ENCODE measurements at places on chromosomes 5 and 9.
A peak's percentile ranks its signal among the peaks of the same experiment; 100 is the strongest.

DNA sequence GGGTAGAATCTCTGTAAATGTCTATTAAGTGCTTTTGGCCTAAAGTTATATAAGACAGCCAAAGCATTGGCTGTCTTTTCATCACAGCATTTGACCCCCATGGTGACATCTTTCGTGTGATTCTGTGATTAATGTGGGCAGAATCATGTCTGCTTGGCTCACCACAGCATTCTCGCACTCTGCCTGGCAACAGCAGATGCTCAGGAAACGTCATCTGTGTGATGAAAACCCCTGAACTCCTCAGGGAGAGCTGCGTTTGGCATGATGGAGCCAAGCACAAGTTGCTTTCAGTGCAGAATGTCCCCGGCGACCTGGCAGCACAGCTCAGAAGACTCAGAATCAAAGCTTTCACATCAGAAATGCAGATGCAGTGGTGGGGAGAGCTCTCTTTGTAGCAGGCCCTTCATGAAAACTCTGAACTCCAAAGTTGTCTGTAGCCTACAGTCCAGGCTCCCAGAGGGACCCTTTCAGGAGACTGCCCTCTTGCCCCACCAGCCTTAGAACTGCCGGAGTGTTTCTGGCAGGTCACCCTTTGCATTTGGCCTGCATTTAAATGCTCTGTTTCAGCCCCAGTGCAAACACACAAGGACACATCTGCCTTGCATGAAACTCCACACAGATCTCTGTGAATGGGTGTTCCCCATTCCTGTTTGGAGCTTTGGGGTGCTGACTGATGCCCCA, 155.6 kb upstream of the PANK3 start:
- no peak for DNase-seq

DNA sequence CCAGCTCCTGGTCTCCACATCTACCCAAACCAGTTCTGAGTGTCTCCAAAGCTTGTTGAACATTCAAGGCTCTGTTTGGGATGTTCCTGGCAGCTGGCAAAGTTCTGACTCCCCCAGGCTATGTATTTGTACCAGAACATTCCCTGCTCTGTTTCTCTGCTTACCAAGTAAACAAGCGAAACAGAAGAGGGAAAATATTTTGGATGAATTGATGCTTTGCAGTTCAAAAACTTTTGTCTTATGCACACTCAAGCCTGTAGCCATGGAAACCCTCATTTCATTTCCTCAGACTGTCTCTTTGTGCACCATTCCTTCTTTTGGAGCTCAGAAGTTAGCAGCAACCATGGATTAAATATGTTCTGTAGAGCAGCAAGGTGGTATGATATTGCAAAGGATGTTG, 145.8 kb downstream of the ACTL7B start:
- DNase-seq = no peak

DNA sequence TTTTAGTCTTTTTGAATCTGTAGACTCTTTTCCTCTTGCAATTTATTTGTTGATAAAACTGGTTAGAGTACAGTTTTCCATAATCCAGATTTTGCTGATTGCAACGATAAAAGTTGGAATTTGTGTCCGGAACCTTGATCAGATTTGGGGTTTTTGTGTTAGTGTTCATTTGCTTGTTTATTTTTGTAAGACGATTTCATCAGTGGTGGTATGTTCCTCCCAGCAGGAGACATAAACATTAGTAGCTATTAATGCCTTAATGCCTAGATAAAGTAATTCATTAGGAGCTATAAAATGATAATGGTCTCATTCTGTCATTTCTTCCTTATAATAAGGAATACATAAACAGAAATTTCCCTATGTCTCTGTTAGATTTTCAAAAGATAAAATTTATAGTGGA, 21.3 kb downstream of the RPS6 start:
- DNase-seq = no peak

DNA sequence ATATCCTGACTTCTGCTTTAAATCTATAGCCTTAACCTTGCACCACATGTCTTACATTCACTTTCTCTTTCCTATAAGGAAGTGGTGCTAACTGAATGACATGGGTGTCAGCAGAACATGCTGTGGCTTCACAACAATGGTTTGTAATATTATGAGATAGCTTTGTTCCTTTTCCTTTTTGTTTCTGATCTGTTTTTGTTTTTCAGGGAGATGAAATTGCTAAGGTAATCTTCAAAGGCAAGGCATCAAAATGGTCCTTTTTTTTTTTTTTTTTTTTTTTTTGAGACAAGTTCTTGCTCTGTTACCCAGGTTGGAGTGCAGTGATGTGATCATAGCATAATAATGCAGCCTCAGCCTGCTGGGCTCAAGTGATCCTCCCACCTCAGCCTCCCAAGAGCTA, 53.6 kb upstream of the RANBP6 start:
- DNase-seq = no peak

DNA sequence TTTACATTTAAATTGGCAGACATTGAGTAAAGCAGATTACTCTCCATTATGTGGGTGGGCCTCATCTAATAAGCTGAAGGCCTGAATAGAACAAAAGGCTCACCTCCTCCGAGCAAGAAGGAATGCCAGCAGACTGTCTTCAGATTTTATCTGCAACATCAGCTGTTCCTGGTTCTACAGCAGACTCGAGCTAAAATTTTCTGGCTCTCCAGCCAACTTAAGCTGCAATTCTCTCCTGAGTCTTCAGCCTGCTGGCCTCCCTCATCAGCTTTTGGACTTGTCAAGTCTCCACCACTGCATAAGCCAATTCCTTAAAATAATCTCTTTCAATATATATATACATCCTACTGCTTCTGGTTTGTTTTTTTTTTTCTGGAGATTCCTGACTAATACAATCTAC, 12.5 kb downstream of the TRPM3 start:
- no peak for DNase-seq

DNA sequence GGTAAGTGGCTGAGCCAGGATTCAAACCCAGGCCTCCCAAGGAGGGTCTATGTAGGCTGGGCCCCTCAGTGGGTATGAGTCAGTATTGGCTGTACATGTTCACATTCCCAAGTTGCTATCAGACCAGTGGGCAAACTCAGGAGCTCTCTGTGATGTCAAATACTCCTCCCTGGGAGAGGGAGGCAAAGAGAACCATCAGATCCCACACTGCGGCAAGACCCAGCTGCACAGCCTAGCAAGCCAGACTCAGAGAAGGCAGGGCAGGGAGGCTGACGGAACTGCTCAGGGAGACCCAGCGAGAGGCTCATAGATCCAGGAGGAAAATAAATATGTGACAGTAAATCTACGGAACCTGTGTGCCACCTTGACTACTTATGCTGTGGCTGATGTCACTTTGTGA, 42.6 kb upstream of the SAP30L start:
- DNase-seq = no peak

DNA sequence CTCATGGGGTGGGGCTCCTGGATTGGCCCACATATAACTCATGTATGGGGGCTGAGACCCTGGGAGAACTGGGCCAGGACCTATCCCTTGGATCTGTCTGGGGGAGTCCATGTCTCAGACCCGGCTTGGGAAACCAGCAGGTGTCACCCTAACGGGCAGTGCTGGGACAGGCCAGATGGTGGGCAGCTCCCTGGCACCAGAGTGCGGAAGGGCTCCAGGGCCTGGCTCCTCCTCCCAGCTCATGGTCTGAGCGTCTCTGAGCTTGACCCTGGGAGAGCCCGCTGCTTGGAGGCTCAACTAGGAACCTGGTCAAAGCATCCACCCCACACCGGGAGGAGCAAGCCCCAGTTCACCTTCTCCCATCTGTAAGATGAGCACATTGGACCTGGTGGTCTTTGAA, 15.5 kb upstream of the NCS1 start:
- no peak for DNase-seq

GRCh38 chr5:160171666-160172065, 52.4 kb upstream of the PWWP2A start:
- no peak for DNase-seq

- peak; percentile 61 for DNase-seq
Observed at GRCh38 chr9:124248066-124248465, 9.7 kb upstream of the NEK6 start.
